Ovary (tissue), 10 donors: ENCODE measurements at places on chromosomes 12 and 14. TPM values are rescaled to one million over a fixed set of nuclear protein-coding genes. Genes with fewer than 3 reads are reported as not detected.

GRCh38 chr12:91183551-91183950 lies 934 bp upstream of the DCN start:
- H3K27me3 ChIP-seq: no peaks in the 10 kb centered on the region
- H3K27ac ChIP-seq: peak overlapping the region; percentile 89
- DNase-seq: no peak
- peak overlapping the region; percentile 50 for H3K4me3 ChIP-seq
- peaks cover 2% of the 10 kb centered on the region for H3K4me1 ChIP-seq

DNA sequence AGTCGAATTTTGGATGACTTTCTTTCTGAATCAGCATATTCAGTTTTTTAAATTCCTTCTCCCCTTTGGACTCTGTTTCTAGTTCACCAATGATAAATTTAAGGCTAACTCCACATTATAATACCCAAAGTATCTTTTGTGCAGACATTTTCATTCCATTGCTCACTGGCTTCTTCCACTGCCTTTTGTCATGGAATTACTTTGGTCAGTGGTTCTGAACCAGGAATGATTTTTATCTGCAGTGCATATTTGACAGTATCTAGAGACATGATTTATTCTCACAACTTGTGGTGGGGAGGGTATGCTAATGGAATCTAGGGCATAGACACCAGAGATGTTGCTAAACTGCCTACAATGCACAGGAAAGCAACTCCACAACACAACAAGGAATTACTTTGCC lies 234.4 kb upstream of the PRKD1 start:
- DNase-seq: no peak
- H3K27ac ChIP-seq: no peak overlapping the region
- peaks cover 2% of the 10 kb centered on the region for H3K4me1 ChIP-seq
- no peaks in the 10 kb centered on the region for H3K27me3 ChIP-seq

SSTR1 gene
- 0.48 TPM for total RNA-seq

GRCh38 chr14:99042381-99043266 lies 229.4 kb downstream of the BCL11B start:
- no peaks in the 10 kb centered on the region for H3K36me3 ChIP-seq
- H3K27me3 ChIP-seq: no peaks in the 10 kb centered on the region
- H3K4me3 ChIP-seq: no peak overlapping the region
- H3K4me1 ChIP-seq: no peaks in the 10 kb centered on the region

DNA sequence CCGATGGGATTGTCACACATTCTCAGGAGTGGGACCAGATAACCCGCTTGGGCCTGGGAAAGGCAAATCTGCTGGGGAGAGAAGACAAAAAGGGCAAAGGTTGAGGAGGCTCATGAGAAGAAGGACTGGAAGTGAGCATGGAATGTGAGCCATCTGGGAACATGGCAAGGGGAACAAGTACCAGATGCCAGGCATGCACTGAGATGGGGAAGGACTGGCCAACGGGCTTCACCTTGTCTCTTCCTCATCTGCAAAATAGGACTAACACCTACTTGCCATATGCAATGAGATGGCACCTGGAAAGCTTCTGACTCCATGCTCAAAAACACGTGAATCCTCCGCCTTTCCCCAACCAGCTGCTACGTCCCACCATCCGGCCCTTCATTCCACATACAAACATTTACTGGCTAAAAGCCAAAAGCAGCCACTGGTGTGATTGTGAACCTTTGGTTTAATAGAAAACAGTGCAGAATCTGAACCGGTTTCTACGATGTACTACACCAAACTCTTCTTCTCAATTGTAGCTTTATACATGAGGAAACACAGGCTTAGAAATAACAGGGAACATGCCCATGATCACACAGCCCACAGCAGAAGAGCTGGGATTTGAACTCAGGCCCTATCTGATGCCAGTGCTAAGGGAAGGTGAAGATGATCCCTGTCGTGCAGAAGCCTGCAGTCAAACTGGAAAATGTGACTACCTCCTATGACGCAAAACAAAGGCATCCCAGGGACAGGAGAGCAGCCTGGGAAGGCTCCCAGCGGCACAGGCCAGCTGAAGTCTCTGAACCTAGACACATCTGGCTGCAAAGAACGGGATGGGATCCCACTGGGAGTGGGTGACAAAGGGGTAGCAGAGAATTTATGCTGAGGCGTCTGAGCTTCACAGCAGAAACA lies 112.1 kb downstream of the TTC7B start:
- no peak overlapping the region for H3K4me3 ChIP-seq
- no peak for DNase-seq
- H3K36me3 ChIP-seq: no peaks in the 10 kb centered on the region

CLIP1 gene
- total RNA-seq: 37.8 TPM

- H3K4me3 ChIP-seq: no peak overlapping the region
- no peak for DNase-seq
- peaks cover 5% of the 10 kb centered on the region for H3K4me1 ChIP-seq
These were observed 53.8 kb upstream of the NPFF start for GRCh38 chr12:53560912-53561589.

GRCh38 chr12:132385923-132386751 lies 56.7 kb upstream of the GALNT9 start:
- H3K4me3 ChIP-seq: no peak overlapping the region
- no peaks in the 10 kb centered on the region for H3K27me3 ChIP-seq
- no peaks in the 10 kb centered on the region for H3K36me3 ChIP-seq
- no peak for DNase-seq

- no peaks in the 10 kb centered on the region for H3K27me3 ChIP-seq
- no peaks in the 10 kb centered on the region for H3K36me3 ChIP-seq
- H3K27ac ChIP-seq: no peak overlapping the region
- no peak overlapping the region for H3K4me3 ChIP-seq
- no peak for DNase-seq
These were observed 1146.8 kb downstream of the FSCB start for GRCh38 chr14:43360239-43360638.

- no peak for DNase-seq
- no peaks in the 10 kb centered on the region for H3K4me1 ChIP-seq
- H3K4me3 ChIP-seq: no peak overlapping the region
- H3K27me3 ChIP-seq: no peaks in the 10 kb centered on the region
- H3K36me3 ChIP-seq: no peaks in the 10 kb centered on the region
These were observed 11.2 kb upstream of the CD9 start for GRCh38 chr12:6189028-6189427.

DNA sequence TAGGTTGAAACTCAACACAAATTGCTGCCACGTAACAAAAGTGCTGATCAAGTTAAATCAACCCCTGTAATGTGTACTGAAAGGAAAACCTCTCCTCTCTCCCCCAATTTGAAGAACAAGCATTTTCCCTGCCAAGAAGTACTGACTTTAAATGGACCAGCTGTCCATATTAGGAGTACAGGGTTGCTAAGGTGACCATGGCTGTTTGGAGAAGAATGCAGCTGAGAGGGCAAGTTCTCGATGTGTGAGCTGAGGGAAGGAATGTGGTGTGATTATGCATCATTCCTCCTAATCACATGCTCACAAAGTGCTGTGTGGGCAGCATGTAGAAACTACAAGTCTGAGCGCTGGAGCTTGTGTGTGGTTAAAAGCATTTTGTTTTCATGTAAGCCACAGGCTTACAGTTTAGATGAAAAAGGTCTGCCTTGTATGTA lies 50.9 kb upstream of the CCT2 start:
- peak; percentile 54 for DNase-seq
- H3K27me3 ChIP-seq: no peaks in the 10 kb centered on the region
- H3K4me1 ChIP-seq: no peaks in the 10 kb centered on the region
- H3K36me3 ChIP-seq: no peaks in the 10 kb centered on the region
- no peak overlapping the region for H3K4me3 ChIP-seq
- H3K27ac ChIP-seq: no peak overlapping the region

- DNase-seq: no peak
- H3K4me1 ChIP-seq: no peaks in the 10 kb centered on the region
- no peaks in the 10 kb centered on the region for H3K27me3 ChIP-seq
- H3K36me3 ChIP-seq: no peaks in the 10 kb centered on the region
These were observed 9.2 kb downstream of the KRT1 start for GRCh38 chr12:52670961-52671360.

DNA sequence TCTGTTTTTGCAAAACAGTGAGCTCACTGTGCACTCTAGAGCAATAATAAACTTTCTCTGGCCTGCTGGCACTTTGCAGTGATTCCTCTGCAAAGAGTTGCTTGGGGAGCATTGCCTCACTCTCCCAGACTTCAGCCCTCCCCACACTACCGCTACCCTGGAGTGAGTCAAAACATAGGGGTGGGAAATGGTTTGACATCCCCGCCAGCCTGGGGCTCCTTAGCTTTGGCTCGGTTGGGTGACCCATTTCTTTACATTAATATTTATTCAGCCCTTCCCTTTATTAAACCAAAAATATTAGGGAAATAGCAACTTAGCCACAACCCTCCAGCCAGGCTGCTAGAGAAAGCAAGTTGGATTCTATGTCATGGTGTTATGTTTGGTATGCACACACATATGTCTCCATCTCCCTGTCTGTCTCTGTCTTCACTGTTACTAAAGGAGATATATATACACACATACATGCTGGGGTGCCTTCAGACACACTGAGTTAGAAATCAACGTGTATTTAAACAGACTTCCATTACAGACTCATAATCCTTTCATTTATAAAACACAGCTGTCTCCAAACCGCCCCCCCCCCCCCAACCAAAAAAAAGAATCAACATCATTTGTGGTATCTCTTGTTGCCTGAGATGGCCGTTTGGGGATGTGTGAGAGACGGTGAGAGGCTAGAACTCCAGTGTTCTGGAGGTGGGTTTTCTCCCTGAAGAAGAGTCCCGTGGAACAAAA lies 3.4 kb upstream of the IRF2BPL start:
- peaks cover 21% of the 10 kb centered on the region for H3K4me1 ChIP-seq
- no peaks in the 10 kb centered on the region for H3K27me3 ChIP-seq
- no peaks in the 10 kb centered on the region for H3K36me3 ChIP-seq
- peak; percentile 47 for DNase-seq

- H3K27ac ChIP-seq: no peak overlapping the region
- H3K4me1 ChIP-seq: no peaks in the 10 kb centered on the region
These were observed 259.9 kb upstream of the GARIN6 start for GRCh38 chr12:99387661-99388060.

- H3K4me1 ChIP-seq: no peaks in the 10 kb centered on the region
- no peak overlapping the region for H3K4me3 ChIP-seq
- no peak overlapping the region for H3K27ac ChIP-seq
- H3K36me3 ChIP-seq: no peaks in the 10 kb centered on the region
- no peaks in the 10 kb centered on the region for H3K27me3 ChIP-seq
These were observed 67.3 kb upstream of the VRK1 start for GRCh38 chr14:96729889-96730288.

DNA sequence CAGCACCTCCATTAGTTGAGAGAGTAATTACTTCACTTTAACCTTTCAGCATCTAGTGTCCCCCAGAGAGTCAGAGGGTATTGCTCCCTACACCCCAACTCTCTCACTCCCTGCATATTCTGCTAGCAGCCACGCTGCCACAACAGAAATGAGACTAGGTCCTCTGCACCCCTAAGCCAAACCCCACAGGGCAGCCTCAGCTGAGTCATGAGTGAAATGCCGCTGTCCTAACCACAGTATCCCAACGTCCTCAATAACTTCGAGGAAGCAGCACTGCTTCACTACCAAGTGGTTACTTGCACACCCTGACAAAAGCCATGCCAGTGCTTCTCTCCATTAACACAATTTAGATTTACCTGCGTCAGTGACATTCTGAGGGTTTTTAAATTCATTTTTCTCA lies 6.9 kb upstream of the LYZ start:
- H3K36me3 ChIP-seq: no peaks in the 10 kb centered on the region
- H3K27me3 ChIP-seq: no peaks in the 10 kb centered on the region
- H3K27ac ChIP-seq: no peak overlapping the region
- no peaks in the 10 kb centered on the region for H3K4me1 ChIP-seq
- DNase-seq: no peak
- H3K4me3 ChIP-seq: no peak overlapping the region

GRCh38 chr12:77060883-77061240 lies 4.5 kb downstream of the E2F7 start:
- H3K4me3 ChIP-seq: no peak overlapping the region
- H3K27ac ChIP-seq: no peak overlapping the region
- H3K27me3 ChIP-seq: no peaks in the 10 kb centered on the region
- no peaks in the 10 kb centered on the region for H3K4me1 ChIP-seq

CFL2 gene
- 73.7 TPM for total RNA-seq

RD3L gene
- not detected for total RNA-seq

MFAP5 gene
- total RNA-seq: 3.2 TPM

DNA sequence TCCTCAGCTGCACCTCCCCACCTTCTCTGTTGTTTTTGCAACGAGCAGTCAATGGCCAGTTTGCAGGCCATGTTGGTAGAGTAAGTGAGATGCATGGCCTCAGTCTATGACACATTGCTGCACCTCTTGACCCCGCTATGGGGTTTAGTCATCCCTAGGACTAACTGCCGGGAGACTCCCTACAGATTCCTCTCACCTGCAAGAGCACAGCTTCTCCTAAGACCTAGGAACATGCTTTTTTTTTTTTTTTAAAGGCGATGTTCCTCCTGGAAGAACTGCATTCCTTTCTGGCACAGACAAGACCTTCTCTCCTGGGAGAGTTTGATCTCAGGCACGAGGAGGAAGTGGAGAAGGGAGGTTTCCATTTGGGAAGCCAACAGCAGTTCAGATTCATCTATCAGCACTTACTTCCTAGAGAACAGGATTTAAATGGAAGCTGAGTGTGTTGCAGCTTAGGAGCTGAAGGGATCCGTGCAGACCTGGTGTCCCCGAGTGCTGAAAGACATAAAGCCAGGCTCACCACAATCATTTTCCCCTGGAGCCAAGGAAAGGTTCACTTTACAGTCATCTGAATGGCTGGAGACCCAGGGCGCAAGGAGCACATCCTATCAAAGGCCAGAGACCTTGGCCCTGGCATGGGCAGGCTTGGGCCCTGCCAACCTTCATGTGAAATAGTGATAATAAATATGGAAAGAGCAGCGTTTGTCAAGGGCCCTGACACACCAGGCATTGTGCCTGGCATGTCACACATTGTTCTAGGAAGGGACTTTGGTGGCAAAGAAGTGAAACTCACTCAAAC lies 104.1 kb downstream of the LGMN start:
- no peaks in the 10 kb centered on the region for H3K27me3 ChIP-seq
- no peaks in the 10 kb centered on the region for H3K4me1 ChIP-seq
- no peaks in the 10 kb centered on the region for H3K36me3 ChIP-seq
- H3K4me3 ChIP-seq: no peak overlapping the region
- no peak overlapping the region for H3K27ac ChIP-seq

DNA sequence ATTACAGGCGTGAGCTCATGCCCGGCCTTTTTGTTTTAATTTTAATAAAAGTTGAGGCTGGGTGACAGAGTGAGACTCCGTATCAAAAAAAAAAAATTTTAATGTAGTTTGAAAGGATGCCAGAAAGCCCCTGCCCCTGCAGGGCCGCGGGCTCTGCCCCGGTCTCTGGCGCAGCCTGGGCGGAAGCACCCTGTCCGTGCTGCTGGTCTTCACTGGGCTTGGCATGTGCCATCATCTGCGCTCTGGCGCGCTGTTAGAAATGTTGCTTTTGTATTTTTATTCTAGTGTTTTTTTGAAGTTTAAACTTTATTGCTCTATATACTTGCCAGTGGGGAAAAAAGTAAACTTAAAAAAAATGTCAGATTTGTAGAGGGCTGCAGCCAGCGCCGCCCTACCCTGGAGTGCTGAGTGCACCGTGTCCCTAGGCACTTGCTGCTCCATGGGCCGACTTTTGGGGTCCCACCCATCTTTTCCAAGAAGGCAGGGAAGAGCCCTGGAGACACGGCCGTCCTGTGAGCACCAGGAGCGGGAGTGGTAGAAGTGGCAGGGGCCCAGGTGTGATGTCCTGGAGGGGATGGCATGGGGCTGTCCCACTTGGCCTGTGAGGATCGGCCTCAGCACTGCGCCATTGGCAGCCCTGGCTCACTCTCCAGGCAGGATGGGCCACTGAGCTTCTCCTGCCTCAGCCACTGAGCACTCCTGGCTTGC lies 4.0 kb downstream of the MTA1 start:
- H3K4me3 ChIP-seq: no peak overlapping the region
- peaks cover 19% of the 10 kb centered on the region for H3K4me1 ChIP-seq
- no peak for DNase-seq
- H3K27me3 ChIP-seq: no peaks in the 10 kb centered on the region
- no peak overlapping the region for H3K27ac ChIP-seq
